ENCODE measurements at places on chromosomes 7 and 10. TPM values are rescaled to one million over a fixed set of nuclear protein-coding genes. Genes with fewer than 3 reads are reported as not detected.

DNA sequence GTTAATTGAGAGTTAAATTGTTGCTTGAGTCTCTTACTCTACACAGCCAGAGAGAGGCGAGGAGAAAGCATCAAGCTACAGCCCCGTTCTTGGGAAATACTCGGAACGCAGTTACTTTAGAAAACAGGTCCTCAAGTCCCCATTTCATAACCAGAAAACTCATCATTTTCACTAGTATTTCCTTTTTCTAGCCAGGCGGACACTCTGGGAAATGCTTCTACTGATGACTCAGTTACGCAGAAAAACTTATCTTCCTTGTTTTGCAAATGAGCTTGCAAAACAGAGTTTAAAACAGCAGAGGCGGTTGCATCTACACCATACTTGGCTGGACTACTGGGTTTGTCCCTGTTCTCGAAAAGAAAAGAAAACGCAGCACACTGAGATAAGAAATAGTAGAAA is 111.4 kb upstream of the FGFR2 start:
- no peak for DNase-seq

- DNase-seq, result peak; percentile 62
Measured at GRCh38 chr7:98836811-98837629, 32.8 kb downstream of the TMEM130 start.

GRCh38 chr10:6487920-6488319 is 92.2 kb downstream of the PRKCQ start:
- no peak for DNase-seq

DNA sequence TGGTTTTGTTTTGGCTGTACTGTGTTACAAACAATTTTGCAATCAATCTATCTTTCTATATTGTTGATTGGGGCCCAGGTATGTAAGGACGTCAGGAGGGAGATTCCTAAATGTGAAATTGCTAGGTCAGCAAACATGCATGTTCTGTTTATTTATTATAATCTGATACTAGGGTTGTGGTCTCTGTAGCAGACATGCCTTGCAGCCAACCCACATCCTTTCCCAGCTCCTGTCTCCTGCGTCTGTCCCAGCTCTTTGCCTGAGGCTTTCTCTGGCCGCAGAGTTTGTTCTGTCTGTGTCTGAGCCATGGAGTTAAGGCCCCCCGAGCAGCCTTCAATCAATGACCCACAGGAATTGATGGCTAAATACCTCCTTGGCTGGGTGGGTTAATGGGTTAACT is 124.0 kb upstream of the ZEB1 start:
- DNase-seq, result no peak

- DNase-seq, result no peak
Measured at GRCh38 chr7:35839860-35840854, 39.3 kb downstream of the SEPTIN7 start.

GRCh38 chr10:11876324-11876723 is 53.2 kb downstream of the PROSER2 start:
- no peak for DNase-seq

- DNase-seq, result no peak
Measured at GRCh38 chr7:30694774-30695721, 12.8 kb upstream of the CRHR2 start.

- DNase-seq, result no peak
Measured at GRCh38 chr7:23873306-23873705, 163.3 kb downstream of the STK31 start.

DNA sequence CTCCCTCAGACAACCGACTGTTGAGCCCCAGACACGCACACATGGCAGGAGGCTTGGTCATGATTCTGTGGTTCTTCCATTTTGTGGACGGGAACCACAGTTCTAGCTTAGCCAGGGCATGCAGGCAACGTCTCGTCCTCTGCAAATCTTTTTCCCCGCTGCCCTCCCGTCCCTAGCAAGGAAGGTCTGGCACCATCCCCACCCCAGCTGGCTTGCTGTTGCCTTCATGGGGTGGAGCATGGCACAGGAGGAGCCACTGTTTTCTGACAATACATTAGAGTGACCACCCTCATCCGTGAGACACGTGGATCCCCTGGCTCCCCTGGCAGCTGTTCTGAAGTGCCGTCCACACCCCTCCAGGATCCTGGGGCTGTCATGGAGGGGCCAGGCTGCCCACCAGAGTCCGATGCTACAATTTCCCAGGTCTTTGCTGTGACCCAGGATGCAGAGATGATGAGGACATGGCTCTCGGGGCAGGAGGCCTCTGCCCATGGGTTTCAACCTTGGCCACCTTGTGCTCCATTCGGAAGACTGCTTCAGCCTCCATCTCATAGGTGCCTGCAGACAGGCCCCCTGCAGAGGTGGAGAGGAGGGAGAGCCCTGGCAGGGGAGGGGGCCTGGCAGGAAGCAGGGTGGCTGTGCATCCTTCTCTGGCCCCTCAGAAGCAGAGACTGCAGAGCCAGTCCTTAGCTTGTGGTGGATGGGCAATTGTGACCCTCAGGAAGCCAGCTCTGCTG is 233.6 kb downstream of the GLRX3 start:
- DNase-seq, result no peak

GRCh38 chr10:69226919-69227450 is 6.9 kb downstream of the HKDC1 start:
- DNase-seq, result no peak

DNA sequence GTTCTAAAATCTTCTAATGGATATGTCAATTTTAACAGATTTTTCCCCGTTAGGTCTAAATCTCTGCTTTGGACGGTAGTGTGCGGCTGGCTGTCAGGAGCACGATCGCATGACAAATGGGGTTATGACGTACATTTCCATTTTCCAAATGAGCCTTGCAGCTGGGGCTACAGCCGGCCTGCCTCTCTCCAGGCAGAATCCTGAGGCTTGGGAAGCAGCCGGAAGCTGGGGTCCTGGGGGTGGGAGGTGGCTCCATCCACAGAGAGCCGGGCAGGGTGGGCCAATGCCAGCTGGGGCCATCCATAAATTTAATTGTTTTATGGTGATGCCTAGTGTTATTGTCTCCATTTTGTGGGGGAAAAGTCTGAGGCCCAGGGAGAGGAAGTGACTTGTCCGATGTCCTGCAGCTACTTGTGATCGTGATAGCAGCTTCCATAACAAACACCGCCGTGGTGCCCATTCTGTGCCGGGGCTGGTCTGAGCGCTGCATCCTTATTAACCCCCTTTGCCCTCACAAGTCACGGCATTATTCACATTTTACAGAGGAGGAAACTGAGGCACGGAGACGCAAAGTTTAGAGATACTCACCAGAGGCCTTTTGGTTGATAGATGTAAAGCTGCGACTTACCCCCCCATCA is 53.0 kb upstream of the EBF3 start:
- DNase-seq, result no peak

MACROH2A2 gene
- 6.7 TPM for total RNA-seq

PTPRE gene
- 12.3 TPM for total RNA-seq

MEOX2 gene
- not detected for total RNA-seq

FAM53B gene
- total RNA-seq, result 9.4 TPM

GPR37 gene
- 3.6 TPM for total RNA-seq

ZNF789 gene
- total RNA-seq, result 22.0 TPM

CALHM3 gene
- not detected for total RNA-seq

CYP2E1 gene
- total RNA-seq, result 1.7 TPM

ANKRD1 gene
- 0.87 TPM for total RNA-seq

CPVL gene
- 22.8 TPM for total RNA-seq

All from stomach (tissue), 19 donors.